Right ventricle myocardium superior (tissue), 1 donor: ENCODE measurements at places on chromosomes 12 and 14. TPM values are rescaled to one million over a fixed set of nuclear protein-coding genes. Genes with fewer than 3 reads are reported as not detected.

DNA sequence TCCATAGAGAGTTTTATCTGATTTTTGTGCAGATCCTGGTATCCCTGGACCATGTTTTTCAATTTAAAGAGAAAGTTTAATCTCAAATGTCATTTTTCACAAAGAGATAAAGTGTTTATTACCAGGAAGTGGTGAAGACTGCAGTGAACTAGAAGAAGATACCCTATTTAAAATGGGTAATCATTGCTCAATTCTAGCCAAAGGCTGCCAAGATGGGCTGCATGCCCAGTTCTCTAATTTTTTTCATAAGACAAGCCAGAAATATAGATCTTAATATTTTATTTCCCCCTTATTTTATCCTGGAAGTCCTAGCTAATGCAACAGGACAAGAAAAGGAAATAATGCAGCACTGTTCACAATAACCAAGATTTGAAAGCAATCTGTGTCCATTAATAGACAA, 343.5 kb downstream of the PCNX1 start:
- no peak for DNase-seq

DNA sequence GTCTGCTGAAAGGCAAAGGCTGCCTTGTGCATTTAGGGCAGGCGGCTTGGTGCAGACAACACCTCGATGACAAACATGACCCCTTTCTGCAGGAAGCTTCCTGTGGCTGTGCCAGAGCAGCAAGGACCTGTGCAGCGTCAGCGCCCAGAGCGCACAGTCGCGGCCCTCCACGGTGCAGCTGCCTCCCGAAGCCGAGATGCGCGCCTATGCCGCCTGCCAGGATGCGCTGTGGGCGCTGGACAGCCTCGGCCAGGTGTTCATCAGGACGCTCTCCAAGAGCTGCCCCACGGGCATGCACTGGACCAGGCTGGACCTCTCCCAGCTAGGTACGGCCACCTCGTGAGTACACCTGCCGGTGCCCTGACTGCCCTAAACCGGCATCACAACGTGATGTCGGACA, 57.3 kb downstream of the ANKRD9 start:
- no peak for DNase-seq

DNA sequence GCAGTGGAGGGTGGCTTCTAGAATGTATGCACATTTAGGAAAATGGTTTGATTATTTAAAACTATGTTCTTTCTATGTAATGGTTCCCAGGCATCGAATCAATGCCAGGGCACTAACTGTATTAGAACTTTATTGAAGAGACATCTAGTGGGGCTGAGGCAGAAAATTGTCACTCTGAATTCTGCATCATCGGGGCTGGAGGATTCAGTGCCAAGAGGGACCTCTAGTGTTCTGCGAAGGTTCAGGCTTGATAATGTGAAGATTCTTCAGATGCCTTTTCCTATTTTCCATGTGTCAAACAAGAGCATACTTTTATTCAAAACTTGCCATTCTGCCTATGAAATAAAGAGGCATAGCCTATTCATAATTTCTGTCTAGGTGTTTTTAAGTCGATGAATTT, 146.3 kb downstream of the CAND1 start:
- DNase-seq, result no peak

DNA sequence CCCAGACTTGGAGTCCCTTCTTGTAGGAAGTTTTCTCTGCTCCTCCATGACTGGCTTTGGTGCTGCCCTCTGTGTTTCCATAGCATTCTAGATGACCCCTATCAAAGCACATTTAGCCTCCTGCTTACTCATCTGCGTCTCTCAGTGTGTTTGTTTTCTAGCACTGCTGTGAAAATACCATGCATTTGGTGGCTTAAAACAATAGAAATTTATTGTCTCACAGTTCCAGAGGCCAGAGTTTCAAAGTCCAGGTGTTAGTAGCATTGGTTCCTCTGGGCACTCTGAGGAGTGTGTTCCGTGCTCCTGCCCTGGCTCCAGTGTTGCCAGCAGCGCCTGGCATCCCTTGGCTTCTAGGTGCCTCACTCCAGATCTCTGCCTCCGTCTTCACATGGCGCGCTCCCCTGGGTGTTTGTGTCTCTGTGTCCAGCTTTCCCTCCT, 86.1 kb downstream of the CACNA1C start:
- no peak for DNase-seq

ALG10 gene
- total RNA-seq, result 3.7 TPM
